IPS-NIHi11 (cell line): ENCODE measurements at places on chromosomes 7 and 10.
A peak's percentile ranks its signal among the peaks of the same experiment; 100 is the strongest.

DNA sequence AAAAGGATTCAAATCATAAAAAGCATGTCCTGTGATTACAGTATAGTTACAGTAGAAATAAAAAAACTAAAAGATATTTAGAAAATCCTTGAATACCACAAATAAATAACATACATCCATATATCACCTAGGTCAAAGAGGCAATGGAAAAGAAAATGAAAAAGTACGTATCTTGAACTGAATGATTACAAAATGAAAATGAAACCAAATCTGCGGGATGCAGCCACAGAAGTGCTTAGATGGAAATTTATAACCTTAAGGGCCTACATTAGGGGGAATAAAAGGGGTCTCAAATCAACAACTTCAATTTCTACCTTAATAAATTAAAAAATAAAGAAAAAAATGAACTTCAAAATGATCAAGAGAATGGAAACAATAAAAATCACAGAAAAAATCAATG lies 879.0 kb upstream of the CELF2 start:
- DNase-seq, result no peak

- no peak for DNase-seq
Measured at GRCh38 chr7:155814316-155815276, 2.3 kb upstream of the SHH start.

- DNase-seq, result no peak
Measured at GRCh38 chr10:76514321-76514720, 1082.9 kb downstream of the LRMDA start.

GRCh38 chr10:67852761-67853160 lies 14.8 kb upstream of the DNAJC12 start:
- DNase-seq, result no peak

GRCh38 chr10:101002456-101002855 lies 2.8 kb downstream of the LZTS2 start:
- no peak for DNase-seq

- peak; percentile 72 for DNase-seq
Measured at GRCh38 chr7:148699782-148700629, 1.3 kb downstream of the CUL1 start.

- DNase-seq, result no peak
Measured at GRCh38 chr10:92758594-92758993, 68.8 kb downstream of the HHEX start.

GRCh38 chr7:129009437-129009836 lies 45.5 kb downstream of the TNPO3 start:
- DNase-seq, result no peak

DNA sequence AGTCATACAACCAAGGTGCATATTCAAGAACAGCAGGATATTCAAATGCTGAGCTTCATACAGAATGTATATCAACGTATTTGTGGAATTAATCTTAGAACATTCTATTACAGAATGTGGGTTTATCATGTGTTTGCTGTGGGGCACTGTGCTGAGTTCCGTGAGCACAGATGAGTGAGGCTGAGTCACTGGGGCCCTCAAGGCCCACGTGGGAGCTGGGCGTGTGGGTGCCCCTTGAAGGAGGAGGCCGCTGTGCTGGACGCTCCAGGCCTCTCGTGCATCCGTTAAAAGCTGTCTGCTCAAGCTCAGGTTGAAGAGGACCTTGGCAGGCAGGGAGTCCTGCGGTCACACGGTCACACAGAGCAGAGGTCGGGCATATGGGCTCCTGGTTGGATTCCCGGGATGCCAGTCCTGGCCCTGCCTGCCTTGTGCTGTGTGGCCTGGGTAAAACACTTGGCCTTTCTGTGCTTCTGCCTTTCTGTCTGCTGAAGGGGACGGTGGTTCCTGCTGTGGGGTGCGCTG lies 70.1 kb downstream of the GLRX3 start:
- no peak for DNase-seq

GRCh38 chr7:42110333-42110732 lies 126.7 kb downstream of the GLI3 start:
- DNase-seq, result no peak

DNA sequence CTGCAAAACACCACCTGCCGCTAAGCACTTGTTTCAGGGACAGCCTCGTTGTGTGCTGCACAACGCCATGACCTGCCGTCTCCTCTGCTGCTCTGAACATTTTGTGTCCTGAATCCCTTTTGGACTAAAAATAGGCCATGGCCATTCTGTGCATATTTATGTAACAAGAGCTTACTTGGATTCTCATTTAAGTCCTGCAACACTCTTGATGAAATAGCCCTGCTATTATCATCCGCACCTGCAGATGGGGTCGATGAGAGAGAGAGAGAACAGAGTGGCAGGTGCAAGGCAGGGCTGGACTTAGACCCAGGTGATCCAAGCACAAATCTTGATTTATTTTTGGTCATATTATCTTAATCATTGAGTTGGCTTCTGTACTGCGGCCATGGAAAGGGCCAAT lies 121.2 kb upstream of the PRKCQ start:
- DNase-seq, result peak; percentile 40

DNA sequence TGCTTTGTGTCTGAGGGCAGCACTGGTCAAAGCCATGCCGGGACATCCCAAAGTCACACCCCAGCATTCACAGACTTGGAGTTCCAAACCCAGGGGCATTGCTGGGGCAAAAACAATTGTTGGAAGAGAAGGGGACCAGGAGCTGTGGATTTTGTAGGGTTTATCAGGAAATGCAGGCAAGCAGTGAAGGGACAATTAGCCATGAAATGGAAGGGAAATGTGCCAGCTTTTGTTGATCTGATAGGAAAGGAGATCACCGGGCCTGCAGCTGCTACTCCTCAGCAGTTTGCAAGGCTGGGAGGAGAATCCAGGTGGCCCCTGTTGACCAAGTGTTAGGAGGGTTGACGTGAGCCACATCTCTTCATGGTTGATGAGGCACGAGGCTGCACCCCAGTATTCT lies 2.5 kb upstream of the BRI3 start:
- no peak for DNase-seq

GRCh38 chr7:157573244-157573643 lies 236.4 kb downstream of the DNAJB6 start:
- no peak for DNase-seq

DNA sequence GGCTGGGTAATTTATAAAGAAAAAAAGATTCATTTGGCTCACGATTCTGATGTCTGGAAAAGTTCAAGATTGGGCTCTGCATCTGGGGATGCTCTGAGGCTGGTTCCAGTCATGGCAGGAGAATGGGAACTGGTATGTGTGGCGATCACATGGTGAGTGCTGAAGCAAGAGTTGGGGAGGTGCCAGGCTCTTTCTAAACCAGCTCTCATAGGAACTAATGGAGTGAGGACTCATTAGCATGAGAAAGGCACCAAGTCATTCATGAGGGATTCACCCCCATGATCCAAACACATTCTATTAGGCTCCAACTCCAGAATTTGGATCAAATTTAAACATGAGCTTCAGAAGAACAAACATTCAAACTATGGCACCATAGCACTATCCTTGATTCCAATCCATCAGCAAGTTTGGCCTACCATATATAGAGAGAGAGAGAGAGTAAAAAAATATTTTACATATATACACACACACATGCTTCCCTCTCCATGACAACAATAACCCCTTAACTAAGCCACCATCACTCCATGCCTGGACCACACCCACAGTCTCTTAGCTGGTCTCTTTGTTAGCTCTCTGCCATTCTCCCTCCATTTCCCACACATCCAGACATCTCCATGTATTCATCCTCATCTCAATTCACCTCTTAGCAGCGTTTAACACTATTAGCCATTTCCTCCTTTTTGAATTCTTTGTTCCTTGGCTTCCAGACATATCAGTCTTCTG lies 57.9 kb downstream of the NPY start:
- DNase-seq, result no peak

- no peak for DNase-seq
Measured at GRCh38 chr10:124697443-124697836, 46.7 kb downstream of the FAM53B start.

DNA sequence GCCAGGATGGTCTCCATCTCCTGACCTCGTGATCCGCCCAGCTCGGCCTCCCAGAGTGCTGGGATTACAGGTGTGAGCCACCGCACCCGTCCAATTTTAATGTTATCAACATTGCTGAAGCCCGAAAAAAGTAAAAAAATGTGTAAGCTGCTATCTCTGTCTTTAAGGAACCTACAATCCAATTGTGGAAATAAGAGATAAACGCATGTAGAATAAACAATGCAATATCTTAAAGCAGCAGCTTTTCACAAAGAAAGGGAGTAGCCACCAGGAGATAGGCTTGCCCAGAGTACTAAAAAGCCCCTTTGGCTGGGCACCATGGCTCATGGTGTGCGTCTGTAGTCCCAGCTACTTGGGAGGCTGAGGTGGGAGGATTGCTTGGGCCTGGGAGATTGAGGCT lies 282.9 kb upstream of the LYZL1 start:
- DNase-seq, result no peak

DNA sequence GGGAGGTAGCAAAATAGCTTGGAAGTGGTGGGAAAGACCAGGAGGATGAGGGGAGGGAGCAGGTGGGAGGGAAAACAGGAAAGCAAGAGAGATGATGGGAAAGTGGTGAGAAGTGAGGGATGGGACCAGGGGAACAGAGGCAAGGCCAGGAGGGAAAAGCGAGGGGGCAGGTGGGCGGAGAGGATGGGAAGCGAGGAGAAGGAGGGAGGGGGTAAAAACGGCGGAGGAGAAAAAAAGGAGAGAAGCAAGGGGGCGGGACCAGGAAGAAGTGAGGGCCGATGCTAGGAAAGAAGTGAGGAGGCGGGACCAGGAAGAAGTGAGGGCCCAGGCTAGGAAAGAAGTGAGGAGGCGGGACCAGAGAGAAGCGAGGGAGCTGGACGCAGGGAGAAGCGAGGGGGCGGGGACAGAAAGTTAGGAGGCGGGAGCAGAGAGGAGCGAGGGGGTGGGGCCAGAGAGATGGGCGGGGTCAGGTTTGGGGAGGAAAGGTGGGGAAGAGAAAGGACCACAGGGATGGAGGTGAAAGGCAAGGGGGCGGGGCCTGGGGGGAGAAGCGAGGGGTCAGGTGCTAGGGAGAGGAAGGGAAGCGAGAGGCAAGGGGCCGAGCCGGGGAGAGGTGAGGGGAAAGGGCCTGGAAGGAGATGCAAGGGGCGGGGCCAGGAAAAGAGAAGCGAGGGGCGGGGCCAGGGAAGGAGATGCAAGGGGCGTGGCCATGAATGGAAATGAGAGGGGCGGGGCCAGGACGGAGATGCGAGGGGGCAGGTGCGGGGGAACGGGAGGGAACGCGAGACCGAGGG lies 984 bp downstream of the SMURF1 start:
- DNase-seq, result peak; percentile 82

- no peak for DNase-seq
Measured at GRCh38 chr10:132678436-132679216, 107.3 kb downstream of the NKX6-2 start.

DNA sequence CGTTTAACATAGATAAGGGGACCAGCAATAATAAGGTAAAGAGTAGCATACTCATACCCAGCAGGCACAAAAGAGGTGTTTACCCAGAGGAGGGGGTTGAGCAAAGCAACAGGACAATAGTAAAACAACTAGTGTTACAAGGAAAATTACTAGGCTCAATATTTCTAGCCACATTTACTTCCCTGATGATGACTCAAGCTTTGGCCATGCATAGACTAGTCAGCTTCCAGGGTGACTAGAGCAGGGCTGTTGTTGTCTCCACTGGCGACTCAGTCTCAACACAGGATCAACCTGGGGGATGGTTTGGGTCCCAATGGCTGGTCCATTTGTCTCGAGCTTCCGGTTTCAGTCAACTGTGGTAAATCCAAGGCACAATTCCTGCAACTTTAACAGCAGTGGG lies 217.7 kb upstream of the KCND2 start:
- no peak for DNase-seq

GRCh38 chr7:130893441-130893894 lies 159.5 kb upstream of the KLF14 start:
- no peak for DNase-seq

GRCh38 chr7:18978108-18978495 lies 139.3 kb downstream of the TWIST1 start:
- DNase-seq, result no peak

- no peak for DNase-seq
Measured at GRCh38 chr7:50508471-50508943, 56.7 kb downstream of the DDC start.

GRCh38 chr10:33382921-33383713 lies 48.6 kb upstream of the NRP1 start:
- no peak for DNase-seq

DNA sequence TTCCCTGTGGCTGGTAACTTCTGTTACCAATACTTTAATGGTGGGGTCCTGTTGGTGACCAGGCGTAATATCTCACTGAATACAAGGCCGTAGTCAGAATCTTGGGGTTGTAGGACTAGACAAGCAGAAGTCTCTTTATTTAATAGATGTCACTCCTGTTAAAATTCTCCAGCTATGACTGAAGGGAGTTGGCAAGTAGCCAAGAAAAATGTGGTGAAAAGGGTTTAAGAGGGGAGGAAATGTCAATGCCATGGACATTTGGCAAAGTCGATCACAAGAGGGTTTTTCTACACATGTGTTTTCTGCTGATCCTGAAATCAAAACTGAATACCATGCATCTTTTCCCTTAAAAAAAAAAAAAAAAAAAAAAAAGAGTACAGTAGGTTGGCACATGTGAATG lies 533.5 kb downstream of the AUTS2 start:
- no peak for DNase-seq

- no peak for DNase-seq
Measured at GRCh38 chr7:28725911-28726310, 232.2 kb downstream of the TRIL start.

GRCh38 chr10:113515601-113516000 lies 37.3 kb upstream of the HABP2 start:
- no peak for DNase-seq

GRCh38 chr7:191981-192649 lies at the start of gene FAM20C:
Gene FAM20C, plus strand, starts transcription at chr7:192571. Its CDS starts 629 bp downstream, at chr7:193200.
- peak; percentile 84 for DNase-seq

- no peak for DNase-seq
Measured at GRCh38 chr7:40298421-40298820, 163.6 kb downstream of the SUGCT start.
